M059J (cell line): ENCODE measurements at places on chromosomes 2 and 18. TPM values are rescaled to one million over a fixed set of nuclear protein-coding genes. Genes with fewer than 3 reads are reported as not detected.

The RAB27B gene
- 13.8 and 15.7 TPM in 2 replicates for total RNA-seq

The DAW1 gene
- total RNA-seq = 0.30 TPM in 1 of 2 replicates, not detected in the other

The SEMA4F gene
- 7.3 and 7.6 TPM in 2 replicates for total RNA-seq

The TMEM178A gene
- 0.79 and 3.9 TPM in 2 replicates for total RNA-seq

The GCG gene
- total RNA-seq = not detected in 2 replicates

The ARHGAP15 gene
- not detected in 2 replicates for total RNA-seq

The ANKRD12 gene
- total RNA-seq = 16.0 and 24.5 TPM in 2 replicates

The ERCC3 gene
- total RNA-seq = 36.5 and 40.0 TPM in 2 replicates

The EFEMP1 gene
- total RNA-seq = 91.3 and 128 TPM in 2 replicates

The CDK15 gene
- total RNA-seq = 7.0 and 17.6 TPM in 2 replicates
